NCI-H524 treated with DMSO at 0.1 percent for 48 hours (cell line): ENCODE measurements at places on chromosomes 12 and 14.

DNA sequence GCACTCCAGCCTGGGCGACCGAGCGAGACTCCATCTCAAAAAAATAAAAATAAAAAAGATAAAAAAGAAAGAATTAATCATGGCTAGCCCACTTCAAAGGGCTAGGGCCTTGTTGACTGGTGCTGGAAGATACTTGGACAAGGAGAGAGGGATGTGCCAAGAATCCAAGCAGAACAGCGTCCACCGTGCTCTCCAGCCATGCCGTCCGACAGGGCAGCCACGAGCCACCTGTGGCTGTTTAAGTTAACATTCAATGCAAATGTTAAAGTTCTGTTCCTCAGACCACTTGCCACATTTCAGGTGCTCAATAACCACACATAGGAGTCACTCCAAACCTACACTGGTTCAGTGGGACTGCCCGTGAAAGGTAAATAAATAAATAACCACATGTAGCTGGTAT is 21.4 kb downstream of the SLC6A13 start:
- no peak for DNase-seq

GRCh38 chr14:92538412-92538985 is 24.9 kb downstream of the RIN3 start:
- DNase-seq: no peak

- peak; percentile 36 for DNase-seq
Observed at GRCh38 chr14:31059152-31059924, 33.2 kb upstream of the STRN3 start.

DNA sequence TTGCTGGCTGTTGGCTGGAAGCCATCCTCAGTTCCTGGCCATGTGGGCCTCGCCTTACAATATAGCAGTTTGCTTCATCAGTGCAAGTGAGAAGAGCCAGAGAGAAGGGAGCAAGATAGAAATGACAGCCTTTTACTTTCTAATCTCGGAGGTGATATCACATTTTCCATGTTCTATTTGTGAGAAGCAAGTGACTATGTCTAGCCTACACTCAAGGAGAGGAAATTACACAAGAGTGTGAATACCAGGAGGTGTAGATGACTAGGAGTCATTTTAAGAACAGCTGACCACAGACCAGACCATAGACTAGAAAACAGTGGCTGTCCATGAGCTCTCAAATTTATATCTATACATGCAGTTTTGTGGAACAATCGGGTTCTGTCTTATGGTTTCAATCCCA is 163.0 kb upstream of the NRXN3 start:
- no peak for DNase-seq

GRCh38 chr14:71289536-71289935 is 382.3 kb downstream of the PCNX1 start:
- DNase-seq: no peak

DNA sequence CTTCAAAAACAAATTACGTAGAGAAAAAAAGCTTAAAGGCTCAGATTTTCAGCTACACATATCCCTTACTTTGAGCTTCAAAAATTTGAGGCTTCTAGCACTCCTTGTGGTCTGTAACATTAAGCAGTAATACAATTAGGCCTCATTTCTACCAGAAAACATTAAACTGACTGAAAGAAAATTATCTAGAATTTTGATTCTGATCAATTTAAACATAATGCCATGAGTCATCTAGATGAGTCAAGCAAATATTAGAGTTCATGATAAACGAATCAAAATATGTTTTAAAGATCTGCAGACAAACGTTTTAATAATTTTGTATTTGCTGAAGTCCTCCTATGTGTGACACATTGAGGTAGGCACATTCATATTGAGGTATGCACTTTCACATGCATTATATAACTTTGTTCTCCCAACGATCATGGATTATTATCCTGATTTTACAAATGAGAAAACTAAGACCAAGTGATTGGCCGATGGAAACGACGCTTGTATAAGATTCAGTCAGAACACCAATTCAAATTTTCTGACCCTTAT is 4.3 kb downstream of the OSBPL8 start:
- no peak for DNase-seq
